RKO (cell line): ENCODE measurements at places on chromosomes 13 and 19.

DNA sequence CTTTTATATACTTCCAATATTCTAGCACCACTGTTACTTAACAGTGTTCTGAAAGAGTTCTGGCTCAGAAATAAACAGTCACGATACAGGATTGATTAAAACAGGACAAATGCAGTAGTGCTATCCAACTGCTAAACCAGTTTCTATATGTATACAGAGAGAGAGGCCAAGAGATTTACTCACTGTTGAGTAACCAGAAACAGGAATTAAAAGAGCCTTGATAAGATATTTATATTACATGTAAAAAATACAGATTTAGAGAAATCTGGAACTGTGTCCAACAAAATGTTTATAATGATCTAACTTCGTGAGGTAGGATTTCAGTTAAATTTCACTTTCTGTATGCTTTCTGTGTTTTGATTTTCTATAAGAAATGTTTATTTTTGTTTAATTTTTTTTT is 116.6 kb downstream of the CDK8 start:
- DNase-seq, result no peak

- no peak for DNase-seq
These were observed 6.3 kb upstream of the RXFP2 start for GRCh38 chr13:31733066-31733465.

- no peak for DNase-seq
These were observed 3.5 kb downstream of the EGLN2 start for GRCh38 chr19:40802300-40803169.

GRCh38 chr13:34085204-34085603 is 267.3 kb downstream of the RFC3 start:
- DNase-seq, result no peak

- DNase-seq, result no peak
These were observed 543.4 kb downstream of the SUCLA2 start for GRCh38 chr13:47457626-47458025.

DNA sequence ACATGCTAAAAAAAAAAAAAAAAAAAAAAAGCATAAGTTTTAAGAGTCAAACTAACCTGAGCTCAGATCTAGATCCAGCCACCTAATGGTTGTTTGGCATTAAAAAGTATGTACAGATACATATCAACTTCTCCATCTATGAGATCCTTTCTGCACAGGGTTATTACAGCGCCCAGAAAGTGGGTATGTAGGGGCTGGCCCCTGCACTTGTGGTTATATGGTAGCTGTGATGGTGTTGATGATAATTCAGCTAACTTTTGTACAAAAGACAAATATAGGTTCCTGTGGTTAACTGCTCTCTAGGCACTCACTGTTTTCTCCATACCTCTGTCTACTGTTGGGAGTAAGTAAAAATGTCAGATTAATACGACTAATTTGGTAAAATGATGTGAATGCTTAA is 81.7 kb downstream of the TNFRSF19 start:
- no peak for DNase-seq

GRCh38 chr19:13983213-13983889 is 22.8 kb downstream of the RFX1 start:
- DNase-seq, result no peak

DNA sequence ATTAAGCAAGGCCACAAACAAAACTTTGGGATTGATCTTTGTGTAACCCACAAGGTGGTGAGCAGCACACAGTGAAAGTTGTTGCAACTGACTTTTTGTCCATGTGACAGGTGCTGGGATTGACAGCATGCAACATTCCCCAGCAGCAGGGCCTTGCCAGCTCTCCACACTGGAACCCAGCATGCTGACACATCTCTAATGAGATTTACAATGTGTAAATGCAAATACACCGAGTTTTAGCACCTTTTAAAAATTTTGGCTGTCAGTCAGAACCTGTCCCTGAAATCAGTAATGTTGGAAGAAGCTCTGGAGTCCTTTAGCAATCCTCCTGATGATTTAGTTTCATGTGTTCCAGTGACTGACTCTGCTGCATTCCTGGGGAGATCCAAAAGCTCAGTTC is 16.5 kb upstream of the PCDH8 start:
- no peak for DNase-seq

DNA sequence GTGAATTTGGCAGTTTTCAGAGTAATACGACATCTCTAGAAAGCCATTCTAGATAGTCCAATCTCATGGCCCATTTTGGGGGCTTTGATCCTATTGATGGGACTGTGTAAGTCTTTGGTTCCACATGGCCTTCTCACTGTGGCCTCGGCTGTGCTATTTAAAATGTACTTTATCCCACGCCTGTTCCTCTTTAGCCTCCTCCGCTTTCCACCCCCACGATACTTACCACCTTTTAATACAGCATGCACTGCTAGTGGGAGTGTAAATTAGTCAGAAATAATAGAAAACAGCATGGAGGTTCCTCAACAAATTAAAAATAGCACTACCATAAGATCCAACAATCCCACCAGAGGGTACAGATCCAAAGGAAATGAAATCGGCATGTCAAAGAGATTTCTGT is 28.3 kb upstream of the CEBPG start:
- DNase-seq, result no peak

DNA sequence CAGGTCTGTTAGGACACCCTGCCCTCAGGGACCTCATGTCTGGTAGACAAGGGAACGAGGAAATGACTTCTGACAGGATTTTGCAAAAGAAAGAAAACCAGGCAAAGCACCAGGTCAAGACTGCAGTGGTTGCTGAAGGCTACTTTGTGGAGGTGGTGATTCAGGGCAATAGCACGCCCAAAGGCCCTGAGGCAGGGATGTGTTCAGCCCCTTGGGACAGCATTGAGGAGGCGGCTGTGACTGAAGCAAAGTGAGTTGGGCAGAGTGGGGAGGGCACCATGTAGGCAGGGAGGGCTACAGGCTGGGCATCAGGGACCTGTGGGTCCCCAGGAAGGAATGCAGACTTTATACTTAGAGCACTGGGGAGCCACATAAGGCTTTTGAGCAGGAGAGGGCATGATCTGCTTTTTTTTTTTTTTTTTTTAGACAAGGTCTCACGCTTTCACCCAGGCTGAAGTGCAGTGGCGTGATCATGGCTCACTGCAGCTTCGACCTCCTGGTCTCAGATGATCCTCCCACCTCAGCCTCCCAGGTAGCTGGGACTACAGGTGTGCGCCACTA is 10.8 kb upstream of the HOMER3 start:
- DNase-seq, result no peak

- peak; percentile 71 for DNase-seq
These were observed 16.4 kb upstream of the CYP2B6 start for GRCh38 chr19:40974633-40975037.

DNA sequence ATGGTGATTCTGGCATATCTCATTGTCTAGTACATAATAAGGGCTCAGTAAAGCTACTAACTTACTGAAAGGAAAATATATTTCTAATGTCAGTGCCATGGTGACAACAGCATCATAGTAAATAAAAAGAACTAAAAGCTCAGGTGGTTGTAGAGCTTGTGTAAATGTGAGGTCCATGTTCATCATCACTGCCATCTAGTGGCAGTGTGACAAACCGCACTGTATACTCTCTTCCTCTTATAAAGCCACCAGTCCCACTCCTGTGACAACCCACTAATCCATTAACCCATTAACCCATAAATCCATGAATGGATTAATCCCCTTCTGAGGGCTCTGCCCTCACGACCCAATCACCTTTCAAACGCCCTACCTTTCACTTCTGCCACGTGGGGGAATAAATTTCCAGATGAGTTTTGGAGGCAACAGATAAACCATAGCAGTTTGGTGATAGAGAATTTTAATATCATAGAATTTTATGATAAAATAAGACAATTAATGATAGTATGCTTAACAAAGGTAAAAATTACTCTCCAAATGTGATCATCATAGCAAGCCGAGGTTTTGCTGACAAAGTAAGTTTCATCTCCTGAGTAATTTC is 160.4 kb upstream of the SGCG start:
- DNase-seq, result peak; percentile 59

GRCh38 chr13:70568571-70568970 is 460.3 kb upstream of the KLHL1 start:
- DNase-seq, result peak; percentile 75

- DNase-seq, result no peak
These were observed 933.4 kb downstream of the SLITRK6 start for GRCh38 chr13:84865783-84866221.

DNA sequence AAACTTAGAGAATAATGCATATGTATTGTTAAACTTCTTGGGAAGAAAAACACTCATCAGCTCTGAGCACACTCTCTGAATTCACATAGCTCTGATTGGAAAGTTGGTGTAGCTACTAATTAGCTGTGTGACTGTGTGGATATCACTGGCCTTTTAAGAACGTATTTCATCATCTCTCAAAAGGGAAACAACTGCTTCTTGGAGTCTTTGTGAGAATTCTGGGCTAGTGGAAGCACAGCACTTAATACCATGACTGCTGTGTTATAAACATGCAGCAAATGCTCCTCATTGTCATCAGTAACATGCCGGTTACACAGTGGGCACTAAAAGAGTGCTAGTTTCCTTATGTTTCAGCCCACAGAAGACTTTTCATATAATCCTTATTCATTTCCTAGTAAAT is 220.9 kb upstream of the CSNK1A1L start:
- no peak for DNase-seq

DNA sequence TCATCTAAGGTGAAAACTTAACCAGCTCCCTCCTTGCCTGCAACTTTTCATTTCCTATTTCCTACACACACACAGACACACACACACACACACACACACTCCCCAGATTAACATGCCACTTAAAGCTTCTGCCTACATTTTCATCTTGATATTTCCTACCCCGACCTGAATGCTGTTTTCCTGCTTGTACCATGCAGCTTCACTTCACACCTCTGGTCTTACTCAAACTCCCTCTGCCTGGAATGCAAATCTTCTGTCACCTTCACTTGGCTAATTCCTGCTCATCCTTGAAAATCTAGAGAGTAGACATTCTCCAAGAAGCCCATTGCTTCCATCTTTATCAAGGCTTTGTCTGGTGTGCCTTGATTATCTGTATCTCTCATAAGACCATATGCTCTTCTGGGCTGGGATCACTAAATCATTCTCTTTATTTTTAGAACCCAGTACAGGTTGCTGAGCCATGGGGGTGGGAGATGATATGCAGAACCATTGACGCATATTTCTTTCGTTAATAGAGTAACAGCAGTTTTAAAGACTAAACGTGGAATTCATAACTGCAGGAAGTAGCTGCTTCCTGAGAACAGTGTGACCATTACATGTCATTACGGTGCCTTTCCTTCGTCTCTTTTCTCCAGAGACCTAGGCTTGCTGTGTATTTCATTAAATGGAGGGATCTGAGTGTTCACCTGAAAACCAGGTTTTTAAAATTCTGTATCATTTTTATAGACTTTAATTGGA is 37.7 kb downstream of the CNMD start:
- no peak for DNase-seq

DNA sequence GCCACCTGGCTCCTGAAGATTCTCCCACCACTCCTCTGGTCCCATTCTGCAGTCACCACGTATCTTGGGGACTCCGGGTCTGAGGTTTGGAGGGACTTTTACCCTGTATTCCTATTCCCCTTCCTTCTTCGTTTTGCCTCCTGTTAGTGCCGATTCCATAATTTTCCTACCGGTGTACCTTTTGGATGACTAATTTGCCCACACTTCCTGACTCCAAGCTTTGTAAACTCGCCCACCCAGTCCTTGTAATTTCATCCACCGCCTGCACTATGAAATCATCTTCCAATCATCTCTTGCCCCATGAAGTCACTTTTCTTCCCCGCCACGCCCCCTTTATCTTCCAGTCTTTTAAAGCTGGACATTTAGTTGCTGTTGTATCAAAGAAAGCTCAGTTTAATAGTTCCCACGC is 572 bp downstream of the UCHL3 start:
- peak; percentile 89 for DNase-seq

- DNase-seq, result no peak
These were observed 19.4 kb downstream of the DYRK1B start for GRCh38 chr19:39814595-39814994.

DNA sequence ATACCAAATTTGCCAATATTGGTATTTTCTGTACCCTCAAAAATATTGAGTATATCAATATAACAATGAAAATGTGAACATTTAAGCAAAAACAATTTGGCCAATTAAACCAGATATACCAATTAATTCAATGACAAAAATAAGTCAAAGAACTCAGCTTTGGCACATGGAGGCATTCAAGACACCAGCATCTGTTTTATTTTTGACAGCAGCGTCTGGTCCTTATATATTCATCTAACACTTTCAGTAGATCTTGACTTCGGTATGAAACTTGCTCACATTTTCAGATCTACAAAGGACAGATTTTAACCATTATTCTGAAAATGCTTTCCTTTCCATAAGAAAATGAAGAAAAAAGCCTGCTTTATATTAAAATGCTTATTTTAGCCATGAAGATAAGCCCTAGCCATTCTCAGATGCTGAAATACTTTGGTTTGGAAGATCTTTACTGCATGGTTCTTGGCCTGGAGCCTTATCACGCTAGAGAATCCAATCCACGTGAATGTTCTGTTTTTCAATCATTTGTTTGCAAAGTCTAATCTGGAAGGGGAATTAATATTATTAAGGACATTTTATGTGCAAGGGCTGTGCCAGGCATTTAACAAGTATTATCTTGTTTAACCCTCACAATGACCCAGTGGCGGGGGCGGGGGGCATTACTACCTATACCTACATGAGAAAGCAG is 132.2 kb downstream of the DLEU7 start:
- DNase-seq, result no peak

DNA sequence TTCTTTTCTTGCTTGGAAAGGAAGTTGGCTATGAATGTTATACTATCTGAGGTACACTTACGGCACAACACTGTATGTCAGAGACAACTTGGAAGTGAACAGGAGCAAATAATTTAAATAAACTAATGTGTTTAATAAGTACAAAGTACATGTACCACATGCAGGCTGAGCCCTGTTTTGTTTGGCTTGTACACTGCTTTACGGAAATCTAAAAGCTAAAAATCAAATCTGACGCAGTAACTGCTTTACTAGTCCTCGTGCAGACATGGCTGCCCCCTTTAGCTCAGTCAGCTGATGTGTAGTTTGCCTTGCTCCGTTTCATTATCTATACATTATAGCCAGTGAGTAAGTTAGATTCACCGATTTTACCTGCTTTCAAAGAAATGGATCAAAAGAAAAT is 36.5 kb downstream of the TDRD3 start:
- DNase-seq, result no peak

DNA sequence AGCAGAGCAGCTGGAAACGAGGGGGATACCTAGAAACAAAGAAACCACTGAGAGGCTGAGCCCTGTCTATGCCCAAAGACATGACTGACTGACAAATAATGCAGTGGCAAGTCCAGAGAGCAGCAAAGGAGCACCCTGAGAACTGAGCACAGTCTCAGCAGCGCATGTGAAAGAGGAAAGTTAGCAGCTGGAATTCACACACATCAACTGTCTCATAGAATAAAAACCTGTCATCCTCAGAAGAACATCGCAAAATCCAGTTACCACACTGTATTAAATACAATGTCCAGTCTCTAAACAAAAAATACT is 24.1 kb upstream of the DLEU7 start:
- DNase-seq, result no peak

GRCh38 chr13:74479124-74479523 is 344.9 kb upstream of the KLF12 start:
- no peak for DNase-seq

GRCh38 chr13:106550570-106551135 is 15.2 kb upstream of the EFNB2 start:
- no peak for DNase-seq

- DNase-seq, result no peak
These were observed 47.1 kb downstream of the LNX2 start for GRCh38 chr13:27573265-27573664.

- no peak for DNase-seq
These were observed 852.0 kb downstream of the DACH1 start for GRCh38 chr13:71015021-71015420.
